ENCODE measurements at places on chromosomes 1 and 21. TPM values are rescaled to one million over a fixed set of nuclear protein-coding genes. Genes with fewer than 3 reads are reported as not detected.

DNA sequence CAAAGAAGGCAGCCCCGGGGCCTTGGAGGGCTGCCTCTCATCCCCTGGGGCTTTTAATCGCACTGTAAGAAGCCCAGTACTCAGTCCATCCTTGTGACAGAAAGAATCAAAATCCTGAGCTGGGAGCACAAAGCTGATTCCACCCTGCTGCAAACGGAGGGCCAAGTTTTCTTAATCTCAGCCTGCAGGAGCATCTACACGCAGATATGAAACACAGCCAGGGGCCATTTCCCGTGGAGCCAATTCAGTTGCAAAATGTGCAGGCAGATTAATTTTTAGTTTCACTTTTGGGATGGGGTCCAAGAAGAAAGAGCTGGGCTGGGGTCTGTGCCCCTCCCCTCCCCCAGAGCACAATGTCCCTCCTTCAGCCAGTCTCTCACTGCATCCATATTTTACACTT, 4.4 kb downstream of the LYPD8 start:
- no peaks in the 10 kb centered on the region for H3K27me3 ChIP-seq
- H3K4me3 ChIP-seq, result no peak overlapping the region
- no peaks in the 10 kb centered on the region for H3K4me1 ChIP-seq
- peaks cover 8% of the 10 kb centered on the region for H3K36me3 ChIP-seq
- H3K27ac ChIP-seq, result no peak overlapping the region

The AGT gene
- total RNA-seq, result 0.16 TPM

DNA sequence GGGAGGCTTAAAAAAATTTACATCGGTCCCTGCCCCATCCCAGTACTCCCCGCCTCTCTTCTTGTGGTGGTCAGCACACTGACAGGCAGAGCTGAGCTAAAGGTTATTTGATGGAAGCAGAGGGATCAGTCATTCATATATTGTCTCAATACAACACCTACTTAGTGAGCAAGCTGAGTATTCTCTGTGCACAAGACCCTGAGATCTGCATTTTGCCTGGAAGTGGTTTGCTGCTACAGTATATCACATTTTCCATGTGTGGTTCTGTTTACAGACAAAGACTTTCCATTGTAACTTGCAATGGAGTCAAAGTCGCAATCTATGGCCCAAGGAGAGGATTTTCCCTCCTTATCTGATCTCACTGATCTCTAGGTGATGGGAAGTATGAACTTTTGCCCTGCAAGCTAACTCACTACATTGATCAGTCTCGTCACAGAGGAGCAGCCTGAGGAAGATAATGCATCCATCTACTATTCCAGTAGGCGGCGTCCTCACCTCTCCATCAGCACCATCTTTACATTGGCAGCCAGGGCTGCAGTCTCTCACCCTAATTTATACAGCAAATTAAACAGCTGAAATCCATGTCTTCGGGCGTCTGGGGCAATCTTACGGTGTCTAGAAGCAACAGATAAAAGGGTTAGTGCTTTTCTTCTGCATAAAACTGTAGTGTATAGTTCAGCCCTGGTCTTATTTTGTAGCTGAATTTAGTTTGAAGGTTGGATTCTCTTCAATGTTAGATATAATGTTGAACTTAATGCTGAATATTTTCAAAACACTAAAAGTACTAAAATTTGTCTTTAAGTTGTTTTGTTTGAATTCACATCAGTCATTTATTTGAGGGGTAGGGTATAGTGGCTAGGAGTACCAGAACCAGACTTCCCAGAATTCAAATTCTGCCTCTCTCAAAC, 3.2 kb upstream of the TRAF5 start:
- peaks cover 18% of the 10 kb centered on the region for H3K4me1 ChIP-seq
- no peak overlapping the region for H3K27ac ChIP-seq
- peak overlapping the region; percentile 47 for H3K4me3 ChIP-seq
- H3K27me3 ChIP-seq, result peaks cover 25% of the 10 kb centered on the region
- peak; percentile 61 for DNase-seq

The SLC45A3 gene
- total RNA-seq, result 14.0 TPM

The KDF1 gene
- not detected for total RNA-seq

The TMEM240 gene
- 16.9 TPM for total RNA-seq

The ITLN2 gene
- not detected for total RNA-seq

GRCh38 chr1:162011337-162012012, 12.2 kb downstream of the OLFML2B start:
- H3K4me3 ChIP-seq, result no peak overlapping the region
- no peaks in the 10 kb centered on the region for H3K27me3 ChIP-seq
- DNase-seq, result no peak
- H3K27ac ChIP-seq, result no peak overlapping the region
- no peaks in the 10 kb centered on the region for H3K4me1 ChIP-seq
- H3K36me3 ChIP-seq, result peaks cover 7% of the 10 kb centered on the region

GRCh38 chr1:149933208-149933607, 3.5 kb downstream of the MTMR11 start:
- peak overlapping the region; percentile 18 for H3K4me3 ChIP-seq
- no peak for DNase-seq
- H3K27me3 ChIP-seq, result no peaks in the 10 kb centered on the region
- no peaks in the 10 kb centered on the region for H3K36me3 ChIP-seq
- peaks cover 33% of the 10 kb centered on the region for H3K4me1 ChIP-seq

GRCh38 chr1:213989002-213989855, 1.5 kb downstream of the PROX1 start:
- peaks cover 87% of the 10 kb centered on the region for H3K27me3 ChIP-seq
- peak overlapping the region; percentile 98 for H3K4me3 ChIP-seq
- peak overlapping the region; percentile 94 for H3K27ac ChIP-seq
- no peaks in the 10 kb centered on the region for H3K36me3 ChIP-seq

DNA sequence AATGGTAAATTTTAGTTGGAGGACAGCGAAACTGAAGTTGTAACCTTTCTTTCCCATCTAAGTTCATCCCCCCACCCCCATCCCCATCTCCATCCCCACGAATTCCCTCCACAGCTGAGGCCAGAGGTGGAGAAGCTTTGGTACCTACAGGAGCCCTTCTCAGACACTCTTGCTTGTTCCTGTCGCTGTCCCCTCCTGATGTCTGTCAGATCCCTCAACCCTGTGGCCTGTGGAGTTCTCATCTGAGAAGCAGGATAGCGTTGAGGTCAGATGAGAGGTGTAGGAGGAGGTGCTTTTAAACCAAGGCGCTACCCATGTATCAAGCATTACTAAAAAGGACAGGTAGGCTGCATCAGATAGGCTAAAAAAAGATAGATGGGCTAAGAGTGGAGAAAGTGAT, 769 bp downstream of the NTPCR start:
- no peak for DNase-seq
- no peaks in the 10 kb centered on the region for H3K27me3 ChIP-seq
- peaks cover 5% of the 10 kb centered on the region for H3K36me3 ChIP-seq
- peaks cover 42% of the 10 kb centered on the region for H3K4me1 ChIP-seq

GRCh38 chr1:117632269-117633067, 26.6 kb downstream of the TENT5C start:
- peaks cover 2% of the 10 kb centered on the region for H3K27me3 ChIP-seq
- no peak overlapping the region for H3K4me3 ChIP-seq
- no peaks in the 10 kb centered on the region for H3K4me1 ChIP-seq
- DNase-seq, result no peak
- no peak overlapping the region for H3K27ac ChIP-seq

DNA sequence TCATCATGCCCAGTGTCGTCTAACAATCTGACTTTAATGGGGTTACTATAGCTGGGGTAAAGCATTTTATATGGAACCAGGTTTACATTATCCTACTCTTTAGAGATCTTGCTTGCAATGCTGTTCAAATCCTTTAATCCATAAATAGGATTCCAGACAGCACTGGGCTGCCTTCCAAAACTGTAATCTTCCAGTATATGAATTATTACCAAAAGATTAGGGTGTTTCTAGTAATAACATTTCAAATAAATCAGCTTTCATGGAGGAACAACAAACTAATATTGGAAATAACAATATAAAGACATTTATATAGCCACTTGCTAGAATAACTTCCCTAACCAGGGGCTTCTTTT, 88.6 kb upstream of the PLXNA2 start:
- H3K4me3 ChIP-seq, result no peak overlapping the region
- H3K27ac ChIP-seq, result no peak overlapping the region

DNA sequence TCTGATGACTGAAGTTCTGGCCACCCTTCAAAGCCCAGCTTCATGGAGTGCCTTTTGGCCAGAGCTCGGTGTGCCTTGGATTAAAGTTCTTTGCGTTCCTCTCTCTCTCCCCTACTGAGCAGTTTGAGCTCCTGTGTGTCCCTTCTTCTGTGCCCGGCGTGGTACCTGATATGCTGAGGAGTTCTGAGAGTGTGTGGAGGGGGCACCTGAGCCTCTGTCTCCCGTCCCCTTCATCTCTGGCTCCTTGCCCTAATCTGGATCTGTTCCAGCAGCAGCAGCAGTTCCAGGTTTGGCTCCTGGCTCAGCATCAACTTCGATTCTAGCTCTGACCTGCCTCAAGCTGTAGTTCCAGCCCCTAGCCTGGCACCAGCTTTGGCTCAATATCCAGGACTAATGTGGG, 25.1 kb upstream of the MYCL start:
- H3K4me1 ChIP-seq, result peaks cover 19% of the 10 kb centered on the region
- H3K36me3 ChIP-seq, result no peaks in the 10 kb centered on the region
- peaks cover 17% of the 10 kb centered on the region for H3K27me3 ChIP-seq

All from neural crest cell (in vitro differentiated cells).